ENCODE measurements at places on chromosomes 1 and 21.

GRCh38 chr1:61807606-61808140 lies 65.4 kb downstream of the PATJ start:
- DNase-seq = no peak

- no peak for DNase-seq
Observed at GRCh38 chr1:57901208-57901919, 477.5 kb upstream of the DAB1 start.

- DNase-seq = no peak
Observed at GRCh38 chr1:156534424-156535060, 34.0 kb upstream of the MEF2D start.

DNA sequence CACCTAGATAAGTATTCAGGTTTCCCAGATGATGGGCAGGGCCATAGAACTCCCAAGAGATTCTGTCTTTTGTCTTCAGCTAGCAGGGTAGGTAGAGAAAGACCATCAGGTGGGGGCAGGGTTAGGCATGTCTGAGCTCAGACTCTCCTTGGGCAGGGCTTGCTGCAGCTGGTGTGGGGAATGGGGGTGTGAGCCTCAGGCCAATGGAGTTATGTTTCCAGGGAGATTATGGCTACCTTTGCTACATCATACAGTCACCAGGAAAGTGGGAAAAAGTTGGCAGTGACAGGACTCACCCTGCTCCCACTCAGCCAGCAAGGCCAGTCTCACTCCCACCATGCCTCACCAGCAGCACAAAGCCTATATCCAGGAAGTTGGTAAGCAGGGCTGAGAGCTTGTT lies 77.8 kb downstream of the DRAM2 start:
- DNase-seq = no peak

All from left cardiac atrium (tissue), 4 donors.